ENCODE measurements at places on chromosomes 3 and 15.

- DNase-seq = no peak
Measured at GRCh38 chr15:29542994-29543393, 273.4 kb upstream of the NSMCE3 start.

DNA sequence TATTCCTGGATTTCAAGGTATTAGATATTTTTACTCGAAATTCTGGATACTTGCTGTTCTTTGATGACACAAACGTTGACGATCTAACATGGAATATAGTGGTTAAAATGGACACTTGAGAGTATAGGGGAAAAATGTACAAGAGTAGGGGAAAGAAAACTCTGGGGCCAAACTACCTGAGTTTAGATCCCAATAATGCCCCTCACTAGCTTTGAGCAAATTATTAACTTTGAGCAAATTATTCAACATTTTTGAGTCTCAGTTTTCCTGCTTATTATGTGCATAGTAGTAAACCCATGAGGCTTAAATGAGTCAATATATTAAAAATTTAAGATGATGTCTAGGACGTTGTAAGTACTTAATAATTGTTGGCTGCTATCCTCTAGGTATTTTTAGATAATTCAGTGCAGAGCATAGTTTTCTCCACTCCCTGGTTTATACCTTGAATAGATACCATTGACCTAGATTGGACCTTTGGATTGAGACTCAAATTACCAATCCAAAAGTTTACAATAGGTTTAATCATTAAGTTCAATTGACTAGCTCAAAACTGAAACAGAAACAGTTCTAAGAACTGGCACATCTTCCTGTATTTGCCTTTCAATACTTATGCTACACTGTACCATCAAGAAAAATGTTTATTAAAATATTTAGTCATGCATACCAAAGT lies 4.5 kb downstream of the ADGRG7 start:
- DNase-seq = no peak

- DNase-seq = no peak
Measured at GRCh38 chr3:61771976-61772375, 210.6 kb downstream of the PTPRG start.

DNA sequence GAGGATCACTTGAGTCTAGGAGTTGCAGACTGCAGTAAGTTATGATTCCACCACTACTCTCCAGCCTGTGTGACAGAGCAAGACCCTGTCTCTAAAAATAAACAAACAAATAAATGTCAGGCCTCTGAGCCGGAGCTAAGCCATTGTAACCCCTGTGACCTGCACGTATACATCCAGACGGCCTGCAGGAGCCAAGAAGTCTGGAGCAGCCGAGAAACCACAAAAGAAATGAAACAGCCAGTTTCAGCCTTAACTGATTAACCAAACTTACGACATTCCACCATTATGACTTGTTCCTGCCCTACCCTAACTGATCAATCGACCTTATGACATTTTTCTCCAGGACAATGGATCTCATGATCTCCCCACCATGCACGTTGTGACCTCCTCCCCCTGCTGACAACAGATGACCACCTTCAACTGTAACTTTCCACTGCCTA lies 32.5 kb upstream of the ZKSCAN7 start:
- DNase-seq = no peak

- DNase-seq = no peak
Measured at GRCh38 chr3:40885430-40885829, 313.9 kb upstream of the CTNNB1 start.

- no peak for DNase-seq
Measured at GRCh38 chr3:108030960-108031359, 59.9 kb downstream of the CD47 start.

Data from dorsolateral prefrontal cortex (tissue), 122 donors.